ENCODE measurements at places on chromosomes 6 and 20.

- DNase-seq, result no peak
These were observed 809 bp downstream of the SRPK1 start for GRCh38 chr6:35919827-35920751.

GRCh38 chr6:77786935-77787629, 134.2 kb downstream of the MEI4 start:
- DNase-seq, result no peak

DNA sequence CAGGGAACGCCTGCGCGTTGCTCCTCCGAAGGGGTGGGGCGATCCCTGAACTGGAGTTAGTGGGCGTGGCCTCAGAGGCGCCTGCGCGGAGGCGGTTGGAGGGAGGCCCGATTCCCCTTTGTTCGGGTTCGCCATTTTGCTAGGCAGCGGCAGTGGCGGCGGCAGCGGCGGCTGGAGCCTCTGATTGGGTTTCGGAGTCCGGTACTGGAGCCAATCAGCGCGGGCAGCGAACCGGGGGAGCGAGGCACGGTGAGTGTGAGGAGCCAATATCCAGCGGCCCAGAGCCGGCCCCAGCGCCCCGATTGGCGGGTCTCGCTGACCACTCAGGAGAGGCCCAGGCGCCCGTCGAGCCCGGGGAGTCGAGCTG, at the start of gene NFYA:
Gene NFYA (plus strand): TSS at position 139 of the 367 bp plus-strand sequence. CDS start 6,116 bp downstream, outside the sequence.
- DNase-seq, result peak; percentile 100

DNA sequence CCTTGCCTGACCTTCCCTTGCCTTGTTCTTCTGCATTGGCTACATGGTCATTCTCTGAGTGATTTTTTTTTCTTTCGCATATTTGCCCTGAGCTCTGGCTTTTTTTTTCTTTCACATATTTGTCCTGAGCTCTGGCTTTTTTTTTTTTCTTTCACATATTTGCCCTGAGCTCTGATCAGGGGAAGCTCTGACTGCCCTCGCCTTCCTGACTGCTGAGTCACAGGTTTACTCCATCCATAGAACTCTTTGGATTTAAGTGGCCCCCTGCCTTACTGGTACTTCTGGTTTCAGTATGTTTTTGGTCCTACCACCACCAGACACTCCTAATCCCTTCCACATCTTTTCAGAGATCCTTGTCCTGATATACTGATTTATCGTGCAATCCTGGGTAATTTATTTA, 201.1 kb downstream of the OGFRL1 start:
- no peak for DNase-seq

- DNase-seq, result peak; percentile 86
These were observed 43.4 kb upstream of the CDYL start for GRCh38 chr6:4732691-4733315.
